Kidney capillary endothelial cell (primary cell): ENCODE measurements at places on chromosomes 2 and 18.

DNA sequence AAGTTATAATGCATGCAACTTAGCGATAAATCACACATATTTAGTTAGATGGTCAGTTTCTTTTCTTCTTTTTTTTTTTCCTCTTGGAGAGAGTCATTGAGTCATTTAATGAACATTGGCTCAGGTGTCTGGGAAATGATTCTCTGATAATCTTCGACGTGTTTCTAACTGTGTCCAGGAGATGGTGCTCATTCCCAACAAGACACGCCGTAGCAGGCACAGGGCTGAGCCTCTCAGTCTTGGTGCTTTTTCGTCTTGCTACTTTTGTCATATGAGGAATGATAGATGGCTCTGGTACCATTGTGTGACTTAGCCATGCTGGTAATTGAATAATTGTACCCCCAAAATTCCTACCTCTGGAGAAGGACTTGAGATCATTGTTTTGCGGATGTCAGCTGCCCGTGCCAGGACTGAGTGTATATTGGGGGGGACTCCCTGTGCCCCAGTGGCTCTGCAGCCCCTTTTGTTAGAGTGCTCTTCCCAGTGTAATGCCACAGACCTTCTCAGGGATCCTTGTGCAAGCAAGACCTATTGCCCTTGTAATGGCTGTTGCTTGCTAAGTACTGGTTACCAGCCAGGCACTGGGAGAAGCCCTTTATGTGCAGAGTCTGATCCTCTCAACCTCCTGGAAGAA is 107.6 kb upstream of the CYRIA start:
- DNase-seq = peak; percentile 67

GRCh38 chr18:61108706-61109105 is 224.5 kb upstream of the CDH20 start:
- DNase-seq = no peak

DNA sequence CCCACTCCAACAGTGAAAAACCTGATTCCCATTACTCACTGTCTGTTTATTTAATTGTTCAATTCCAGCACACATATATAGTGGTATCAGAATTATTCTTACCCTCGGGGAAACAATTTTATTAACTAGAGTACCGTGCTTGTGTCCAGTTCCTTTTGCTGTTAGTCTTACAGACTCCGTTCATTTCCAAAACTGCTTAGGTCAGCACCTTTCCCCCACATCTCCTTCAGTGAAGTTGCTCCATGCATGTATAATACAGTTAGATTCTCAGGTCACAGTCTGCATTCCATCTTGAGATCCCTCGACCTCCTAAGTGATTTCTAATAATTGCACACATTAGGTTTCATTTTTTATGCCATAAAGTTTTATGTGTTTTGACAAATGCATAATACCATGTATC is 56.3 kb upstream of the ZNF521 start:
- DNase-seq = no peak

- peak; percentile 43 for DNase-seq
Measured at GRCh38 chr18:71020342-71021029, 731.6 kb downstream of the SOCS6 start.

DNA sequence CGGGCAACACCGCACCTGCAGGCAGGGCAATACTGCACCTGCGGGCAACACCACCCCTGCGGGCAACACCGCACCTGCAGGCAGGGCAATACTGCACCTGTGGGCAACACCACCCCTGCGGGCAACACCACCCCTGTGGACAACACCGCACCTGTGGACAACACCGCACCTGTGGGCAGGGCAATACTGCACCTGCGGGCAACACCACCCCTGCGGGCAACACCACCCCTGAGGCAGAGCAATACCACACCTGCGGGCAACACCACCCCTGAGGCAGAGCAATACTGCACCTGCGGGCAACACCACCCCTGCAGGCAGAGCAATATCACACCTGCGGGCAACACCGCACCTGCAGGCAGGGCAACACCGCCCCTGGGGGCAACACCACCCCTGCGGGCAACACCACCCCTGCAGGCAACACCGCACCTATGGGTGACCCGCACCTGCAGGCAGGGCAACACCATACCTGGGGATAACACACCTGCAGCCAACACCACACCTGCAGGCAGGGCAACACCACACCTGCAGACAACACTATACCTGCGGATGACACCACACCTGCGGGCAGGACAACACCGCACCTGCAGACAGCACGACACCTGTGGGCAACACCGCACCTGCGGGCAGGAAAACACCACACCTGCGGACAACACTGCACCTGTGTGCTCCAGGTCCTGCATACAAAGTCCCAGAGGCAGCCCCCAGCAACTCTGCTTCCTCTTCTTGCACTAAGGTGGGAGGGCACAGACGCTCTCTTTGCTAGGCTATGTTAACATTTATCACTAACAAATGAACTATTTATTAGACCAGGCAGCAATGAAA is 57.7 kb downstream of the EIPR1 start:
- DNase-seq = no peak

DNA sequence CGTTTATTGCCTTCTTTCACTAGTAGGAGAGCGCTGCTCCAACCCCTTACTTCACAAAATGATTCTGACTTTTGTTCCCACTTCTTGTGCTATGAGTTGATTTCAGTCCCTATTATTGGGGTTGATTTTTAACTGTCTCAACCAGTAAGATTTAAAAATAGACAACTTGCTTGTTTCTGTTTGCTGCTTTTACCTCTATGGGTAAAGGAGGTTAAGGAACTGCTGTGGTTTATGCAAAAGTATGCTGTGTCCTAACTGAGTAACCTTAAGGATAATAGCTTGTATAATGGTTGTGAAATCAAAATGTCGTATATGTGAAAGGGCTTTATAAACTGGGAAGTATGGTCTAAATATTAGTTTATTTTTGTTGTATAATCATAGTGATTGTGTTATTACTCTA is 22.6 kb downstream of the ALMS1 start:
- no peak for DNase-seq

DNA sequence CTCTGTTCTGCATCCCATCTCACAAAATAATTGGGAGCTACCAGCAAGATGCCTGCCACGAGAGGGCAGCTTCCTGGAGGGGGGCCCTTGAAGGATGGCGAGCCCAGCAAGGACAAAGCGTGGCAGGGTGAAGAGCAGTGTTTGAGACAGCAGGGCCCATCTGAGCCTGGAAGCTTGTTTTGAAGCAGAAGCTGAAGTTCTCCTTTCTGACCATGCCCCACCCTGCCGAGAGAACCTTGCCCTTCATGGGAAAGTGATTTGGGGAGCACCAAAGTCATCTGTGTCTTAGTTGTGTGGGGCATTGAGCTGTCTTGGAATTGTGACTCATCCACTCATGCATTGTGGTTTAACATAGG is 216.3 kb downstream of the BCL11A start:
- DNase-seq = no peak

- DNase-seq = peak; percentile 21
Measured at GRCh38 chr2:48356701-48357325, 173.1 kb upstream of the STON1 start.

- no peak for DNase-seq
Measured at GRCh38 chr2:64763126-64763525, 109.4 kb upstream of the SERTAD2 start.

DNA sequence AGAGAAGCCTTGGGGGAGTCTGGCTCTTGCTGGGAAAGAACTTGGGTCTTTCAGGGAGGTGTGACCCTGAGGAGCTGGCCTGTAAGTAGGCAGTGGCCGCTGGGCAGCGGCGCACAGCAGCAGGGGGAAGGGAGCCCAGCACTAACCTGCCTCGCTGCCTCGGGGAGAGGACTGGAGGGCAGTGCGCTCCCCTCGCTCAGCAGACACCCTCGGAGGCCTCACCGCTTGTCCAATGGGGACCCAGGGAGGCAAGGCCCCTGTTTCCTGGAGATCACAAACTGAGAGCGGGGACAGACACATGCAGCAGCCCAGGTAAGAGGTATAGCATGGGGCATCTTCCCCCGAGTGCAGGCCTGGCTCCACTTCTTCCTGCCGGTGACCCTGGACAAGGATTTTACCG is 3.3 kb downstream of the DNMT3A start:
- no peak for DNase-seq

DNA sequence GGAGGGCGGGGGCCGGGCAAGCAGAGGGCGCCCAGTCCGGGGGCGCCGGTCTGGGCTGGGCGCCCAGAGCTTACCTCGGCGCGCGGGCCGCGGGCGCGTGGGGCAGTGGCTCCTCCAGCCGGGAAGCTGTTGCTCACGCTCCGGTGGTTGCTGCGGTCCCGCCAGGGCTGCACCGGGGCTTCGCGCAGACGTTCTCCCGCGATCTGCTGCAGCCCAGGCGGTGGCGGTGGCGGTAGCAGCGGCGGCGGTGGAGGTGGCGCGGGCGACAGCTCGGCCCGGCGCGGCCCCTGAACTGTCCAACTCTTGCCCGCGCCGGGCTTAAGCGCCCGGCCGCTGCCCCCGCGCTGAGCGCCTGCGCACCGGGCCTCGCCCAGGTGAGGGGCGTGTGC is 391 bp downstream of the ZNF385B start:
- DNase-seq = no peak

- no peak for DNase-seq
Measured at GRCh38 chr18:54261894-54262293, 7.4 kb upstream of the POLI start.

DNA sequence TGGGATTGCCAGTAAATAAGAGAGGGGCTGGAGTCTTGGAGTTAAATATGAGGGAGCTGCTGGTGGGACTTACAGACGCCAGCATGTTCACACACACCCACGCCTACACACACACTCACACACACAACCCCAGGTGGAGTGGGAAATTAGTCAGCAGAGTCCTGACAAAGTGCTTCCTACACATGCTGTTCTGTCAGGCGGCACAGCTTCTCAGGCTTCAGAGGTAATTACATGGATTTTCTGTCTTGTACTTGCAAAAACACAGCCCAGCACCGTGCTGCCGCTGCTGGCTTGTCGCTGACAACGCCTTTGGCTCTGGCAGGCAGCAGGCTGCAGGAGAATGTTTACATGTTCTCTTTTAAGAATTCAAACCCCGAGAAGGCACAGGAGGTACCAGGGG is 1186.3 kb upstream of the CELF4 start:
- no peak for DNase-seq

GRCh38 chr18:48957136-48957535 is 6.4 kb upstream of the SMAD7 start:
- no peak for DNase-seq

DNA sequence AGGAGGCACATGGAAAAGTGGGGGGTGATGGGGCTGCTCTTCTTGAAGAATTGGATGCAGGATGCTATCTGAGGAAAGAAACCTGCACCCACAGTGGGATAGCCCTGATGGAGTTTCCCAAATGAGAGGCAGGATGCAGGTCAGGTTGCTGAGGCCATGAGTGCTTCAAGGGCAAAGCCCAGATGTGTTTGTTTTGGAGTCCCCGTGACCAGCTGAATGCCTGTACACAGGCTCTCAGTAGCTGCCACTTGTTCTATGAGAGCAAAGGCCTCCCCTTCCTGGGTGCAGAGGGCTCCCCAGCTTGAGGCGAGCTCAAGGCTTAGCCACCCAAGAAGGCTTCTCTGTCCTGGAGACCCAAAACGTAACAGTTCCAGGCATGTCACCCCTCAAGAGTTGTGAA is 192.7 kb downstream of the SEPTIN10 start:
- no peak for DNase-seq

DNA sequence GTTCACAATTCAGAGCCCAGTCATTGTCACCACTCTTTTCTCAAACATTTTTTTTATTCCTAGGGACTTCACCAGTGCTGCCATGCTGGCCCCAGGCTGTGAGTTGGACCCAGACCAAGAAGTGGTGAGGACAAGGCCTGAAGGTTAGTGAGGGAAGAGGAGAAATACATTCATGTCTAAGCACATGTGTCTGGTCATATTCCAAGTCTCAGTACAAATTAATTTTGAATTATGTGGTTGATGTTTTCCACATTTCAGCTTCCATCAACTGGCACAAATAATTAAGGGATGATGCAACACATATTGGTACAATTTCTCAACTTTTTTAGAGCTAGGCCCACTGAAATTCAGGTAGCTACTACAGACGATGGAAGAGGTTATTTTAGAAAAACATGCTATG is 106.6 kb upstream of the UPP2 start:
- no peak for DNase-seq

DNA sequence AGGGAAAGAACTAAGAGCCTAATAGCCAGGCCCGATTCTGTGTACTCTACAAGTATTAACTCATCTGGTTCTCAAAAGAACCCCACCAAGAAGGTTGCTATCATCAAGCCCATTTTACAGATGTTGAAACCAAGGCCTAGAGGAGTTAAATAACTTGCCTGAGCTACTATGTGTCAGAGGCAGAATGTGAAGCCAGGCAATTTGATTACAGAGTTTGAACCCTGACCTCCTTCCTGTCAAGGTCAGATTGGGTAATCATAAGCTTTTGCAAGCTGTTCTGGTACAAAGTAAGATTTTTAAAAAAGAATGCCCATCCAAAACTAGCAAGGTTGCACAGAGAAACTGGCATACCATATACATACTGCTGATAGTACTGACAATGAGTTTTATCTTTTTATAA is 227.1 kb downstream of the HAUS1 start:
- DNase-seq = no peak

GRCh38 chr2:177263451-177264208 is 897 bp downstream of the NFE2L2 start:
- DNase-seq = peak; percentile 93

DNA sequence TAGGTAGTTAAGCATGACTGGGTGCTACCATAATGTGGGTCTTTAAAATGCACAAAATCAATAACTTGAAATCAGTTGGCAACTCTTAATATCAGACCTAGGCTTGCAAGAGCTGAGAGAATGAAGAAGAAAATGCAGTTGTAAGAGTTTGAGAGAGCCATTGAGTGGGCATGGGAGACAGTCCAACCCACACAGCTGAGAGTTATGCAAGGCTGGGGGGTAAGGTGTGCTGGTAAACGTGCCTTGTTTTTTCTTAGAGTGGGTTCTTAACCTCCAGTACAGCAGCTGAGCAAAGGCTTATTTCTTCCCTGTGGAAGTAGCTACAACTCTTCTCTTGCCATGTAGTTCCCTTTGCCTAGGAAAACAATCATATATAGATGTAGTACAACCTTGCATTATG is 20.2 kb upstream of the CCDC178 start:
- DNase-seq = no peak

DNA sequence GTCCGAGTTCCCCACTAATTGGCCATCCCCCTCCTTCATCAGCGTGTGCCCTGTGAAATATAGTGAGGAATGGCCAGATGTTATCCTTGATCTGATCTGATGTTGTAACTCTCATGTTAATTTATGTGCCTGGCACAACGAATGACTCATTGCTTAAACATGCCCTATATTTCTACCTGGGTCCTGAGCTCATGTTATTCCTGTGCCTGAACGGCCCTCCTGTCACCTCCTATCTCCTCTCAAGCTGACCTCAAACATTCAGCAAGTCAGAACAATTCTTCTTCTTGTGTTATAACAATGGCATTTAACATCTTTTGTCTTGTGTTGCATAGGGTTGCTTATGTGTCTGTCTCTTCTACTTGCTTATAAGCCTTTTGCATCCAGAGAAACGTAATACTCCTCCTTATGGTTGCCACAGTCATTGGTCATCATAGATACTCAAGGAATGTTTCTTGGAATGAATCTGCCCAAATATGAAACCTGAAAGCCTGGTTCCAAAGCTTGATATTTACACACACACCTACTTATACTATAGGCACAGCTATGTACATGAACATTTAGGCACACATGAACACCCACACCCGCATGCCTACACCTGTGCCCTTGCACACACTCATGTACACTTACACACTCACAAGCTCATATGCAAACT is 80.2 kb upstream of the PHLPP1 start:
- DNase-seq = no peak

- DNase-seq = no peak
Measured at GRCh38 chr2:157196956-157197355, 60.5 kb upstream of the GALNT5 start.

- no peak for DNase-seq
Measured at GRCh38 chr2:19883486-19883885, 18.3 kb downstream of the TTC32 start.

GRCh38 chr2:177891533-177891932 is 181.0 kb downstream of the PDE11A start:
- DNase-seq = no peak
